Nephron progenitor cell (in vitro differentiated cells): ENCODE measurements at places on chromosomes 6 and 20.

GRCh38 chr6:170291271-170292110 is 613 bp upstream of the DLL1 start:
- DNase-seq: peak; percentile 76

- no peak for DNase-seq
Measured at GRCh38 chr20:51019656-51020592, 3.0 kb downstream of the KCNG1 start.

- no peak for DNase-seq
Measured at GRCh38 chr6:39339096-39339867, 16.8 kb upstream of the KCNK16 start.

DNA sequence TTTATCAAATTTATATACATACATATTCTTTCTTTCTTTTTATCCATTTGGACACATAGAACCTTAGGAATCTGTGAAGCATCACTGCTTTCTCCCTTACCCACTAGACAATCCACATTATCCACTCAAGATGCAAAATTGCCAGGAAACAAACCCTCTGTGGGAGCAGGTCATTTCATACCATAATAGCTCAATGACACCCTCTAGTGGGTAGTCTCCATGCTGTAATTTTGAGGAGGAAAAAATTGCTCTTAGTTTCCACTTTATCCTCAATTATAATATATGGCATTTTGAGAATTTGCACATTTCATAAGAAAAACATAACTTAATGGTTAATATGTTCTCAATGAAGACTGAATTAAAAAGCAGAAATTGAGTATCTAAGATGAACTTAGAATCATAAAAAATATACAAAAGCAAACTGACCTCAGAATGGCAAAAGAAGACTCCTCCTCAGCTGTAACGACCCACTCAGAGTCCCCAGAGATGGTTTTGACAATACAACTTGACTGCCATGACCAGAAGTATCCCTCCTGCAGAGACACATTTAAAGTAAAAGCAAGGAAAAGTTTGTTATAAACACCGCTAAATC is 164.1 kb downstream of the FRK start:
- DNase-seq: peak; percentile 23

DNA sequence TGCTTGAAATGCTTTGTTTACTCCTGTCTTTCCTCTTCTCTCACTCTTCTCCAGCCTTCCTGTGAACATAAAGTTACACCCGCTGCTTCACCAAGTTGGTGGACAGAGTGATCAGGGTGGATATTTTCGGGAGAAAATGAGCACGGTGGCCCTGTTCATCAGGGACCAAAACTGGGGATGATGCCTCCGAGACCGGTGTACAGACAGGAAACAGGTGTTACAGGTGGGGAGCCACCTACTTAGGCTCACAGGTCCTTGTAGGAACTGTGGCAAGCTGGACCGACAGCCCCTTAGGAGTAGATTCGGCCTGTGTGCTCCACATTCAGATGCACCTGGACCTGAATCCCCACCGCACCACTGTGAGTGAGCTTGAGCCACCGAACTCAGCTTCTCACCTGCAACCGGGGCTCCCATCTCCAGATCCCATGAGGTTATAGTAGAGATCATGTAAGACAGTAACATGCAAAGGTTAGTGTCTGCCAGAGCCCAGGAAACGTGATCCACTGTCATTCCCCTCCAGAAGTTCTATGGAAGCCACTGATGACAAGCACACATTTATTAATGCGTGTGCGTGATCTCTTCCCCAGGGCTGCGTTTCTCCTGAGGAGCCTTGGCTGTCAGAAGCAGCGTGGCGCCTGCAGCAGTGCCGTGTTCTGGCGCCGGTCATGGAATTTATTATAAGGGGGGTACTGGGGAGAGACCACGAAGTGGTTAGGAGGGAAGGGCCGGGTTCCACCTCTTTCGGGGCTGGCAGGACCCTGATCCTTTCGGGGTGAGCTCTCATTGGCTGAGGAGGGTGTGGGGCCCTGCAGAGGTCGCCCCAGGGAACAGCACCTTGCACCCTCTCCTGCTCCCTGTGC is 94.2 kb downstream of the ERMARD start:
- no peak for DNase-seq

DNA sequence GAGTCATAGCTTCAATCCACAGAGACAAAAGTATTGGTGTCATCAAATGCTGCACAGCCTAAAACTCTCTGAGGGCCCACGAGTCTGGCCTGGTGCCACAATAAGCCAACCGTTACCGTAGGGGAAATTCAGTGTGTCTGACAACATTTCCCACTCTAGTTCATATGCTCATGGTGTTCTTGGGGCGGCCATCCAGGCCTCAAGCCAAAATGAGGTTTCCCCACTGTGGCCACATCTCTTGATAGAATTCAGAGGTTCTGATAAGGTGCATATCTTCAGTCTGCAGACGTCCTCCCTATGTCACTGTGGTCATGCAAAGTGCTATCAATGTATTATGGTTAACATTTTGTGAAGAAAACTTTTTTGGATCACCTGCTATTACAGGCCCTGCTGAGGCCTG is 627.7 kb downstream of the QKI start:
- no peak for DNase-seq

GRCh38 chr20:21517566-21518277 is 3.9 kb upstream of the NKX2-2 start:
- DNase-seq: no peak

- DNase-seq: no peak
Measured at GRCh38 chr20:32231847-32232246, 24.2 kb downstream of the POFUT1 start.

DNA sequence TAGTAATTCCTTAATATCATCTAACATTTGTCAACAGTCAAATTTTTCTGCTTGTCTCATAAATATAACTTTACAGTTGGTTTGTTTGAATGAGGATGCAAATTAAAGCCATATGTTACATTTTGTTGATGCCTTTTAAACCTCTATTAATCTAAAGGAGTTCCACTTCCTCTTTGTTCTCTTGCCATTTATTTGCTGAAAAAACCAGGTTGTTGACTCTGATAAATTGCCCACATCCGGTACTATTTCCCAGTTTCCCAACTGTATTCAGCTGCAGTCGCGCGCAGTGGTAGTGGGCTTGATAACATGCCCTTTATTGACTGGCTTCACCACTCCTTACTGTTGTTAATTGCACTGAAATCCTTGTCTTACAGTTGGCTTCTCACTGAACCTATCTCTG is 32.8 kb upstream of the SIRPB2 start:
- DNase-seq: no peak

GRCh38 chr6:44003345-44004061 is 123.7 kb downstream of the MRPL14 start:
- DNase-seq: no peak

GRCh38 chr6:170102038-170102437 is 188.8 kb downstream of the DLL1 start:
- no peak for DNase-seq

DNA sequence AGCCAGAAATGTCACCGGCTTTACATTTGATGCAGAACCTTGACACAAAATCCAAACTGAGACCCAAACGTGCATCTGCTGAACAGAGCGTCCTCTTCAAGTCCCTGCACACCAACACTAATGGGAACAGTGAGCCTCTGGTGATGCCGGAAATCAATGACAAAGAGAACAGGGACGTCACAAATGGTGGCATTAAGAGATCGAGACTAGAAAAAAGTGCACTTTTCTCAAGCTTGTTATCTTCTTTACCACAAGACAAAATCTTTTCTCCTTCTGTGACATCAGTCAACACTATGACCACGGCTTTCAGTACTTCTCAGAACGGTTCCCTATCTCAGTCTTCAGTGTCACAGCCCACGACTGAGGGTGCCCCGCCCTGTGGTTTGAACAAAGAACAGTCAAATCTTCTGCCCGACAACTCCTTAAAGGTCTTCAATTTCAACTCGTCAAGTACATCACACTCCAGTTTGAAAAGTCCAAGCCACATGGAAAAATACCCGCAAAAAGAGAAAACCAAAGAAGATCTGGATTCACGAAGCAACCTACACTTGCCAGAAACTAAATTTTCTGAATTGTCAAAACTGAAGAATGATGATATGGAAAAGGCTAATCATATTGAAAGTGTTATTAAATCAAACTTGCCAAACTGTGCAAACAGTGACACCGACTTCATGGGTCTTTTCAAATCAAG is 108.4 kb downstream of the RTN4IP1 start:
- DNase-seq: no peak

DNA sequence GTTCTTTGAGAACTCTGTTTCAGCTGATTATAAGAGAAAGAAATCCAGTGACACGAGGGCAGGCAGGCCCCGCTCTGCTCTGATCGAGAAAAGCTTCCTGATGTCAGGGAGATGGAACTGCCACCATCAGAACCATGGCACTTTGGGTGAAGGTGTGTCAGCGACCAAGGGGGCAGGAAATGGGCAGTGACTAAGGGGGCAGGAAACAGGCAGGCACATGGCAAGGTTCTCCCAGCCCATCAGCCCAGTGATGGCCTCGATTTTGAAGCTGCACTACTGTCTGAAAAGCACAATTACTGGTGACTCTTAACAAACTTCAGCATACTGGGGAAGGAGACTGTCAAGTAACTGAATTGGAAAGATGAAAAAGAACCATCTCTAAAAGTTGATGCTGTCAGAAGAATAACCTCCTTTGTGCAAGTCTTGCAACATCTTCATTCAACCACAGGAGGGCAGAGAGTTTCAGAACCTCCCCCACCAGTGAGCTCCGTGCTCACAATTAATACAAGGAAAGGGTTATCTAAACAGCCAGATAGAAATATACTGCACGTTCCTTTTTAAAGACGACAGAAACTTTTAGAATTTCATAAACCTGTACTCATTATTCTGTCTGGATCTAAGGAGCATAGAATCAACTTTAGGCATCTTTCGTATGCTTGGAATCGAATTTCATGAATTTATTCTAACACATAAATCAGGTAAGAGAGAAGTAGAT is 39.1 kb downstream of the TMX4 start:
- DNase-seq: peak; percentile 7

DNA sequence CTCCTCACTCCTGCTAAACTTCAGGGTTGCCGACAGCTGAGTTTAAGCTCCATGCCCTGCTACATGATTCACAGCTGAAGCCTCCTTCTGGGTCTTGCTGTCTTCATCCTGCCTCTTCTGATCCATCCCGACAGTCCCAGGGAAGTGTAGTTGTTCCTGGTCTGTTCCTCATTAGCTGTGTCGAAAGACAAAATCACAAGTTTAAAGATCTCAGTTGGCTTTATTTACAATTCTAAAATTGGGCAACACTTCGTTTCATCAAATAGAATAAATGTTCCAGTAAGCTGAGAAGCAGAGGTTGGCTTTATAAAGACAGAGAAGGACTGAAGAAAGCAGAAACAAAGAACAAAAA is 4.1 kb upstream of the SLC2A10 start:
- DNase-seq: no peak

DNA sequence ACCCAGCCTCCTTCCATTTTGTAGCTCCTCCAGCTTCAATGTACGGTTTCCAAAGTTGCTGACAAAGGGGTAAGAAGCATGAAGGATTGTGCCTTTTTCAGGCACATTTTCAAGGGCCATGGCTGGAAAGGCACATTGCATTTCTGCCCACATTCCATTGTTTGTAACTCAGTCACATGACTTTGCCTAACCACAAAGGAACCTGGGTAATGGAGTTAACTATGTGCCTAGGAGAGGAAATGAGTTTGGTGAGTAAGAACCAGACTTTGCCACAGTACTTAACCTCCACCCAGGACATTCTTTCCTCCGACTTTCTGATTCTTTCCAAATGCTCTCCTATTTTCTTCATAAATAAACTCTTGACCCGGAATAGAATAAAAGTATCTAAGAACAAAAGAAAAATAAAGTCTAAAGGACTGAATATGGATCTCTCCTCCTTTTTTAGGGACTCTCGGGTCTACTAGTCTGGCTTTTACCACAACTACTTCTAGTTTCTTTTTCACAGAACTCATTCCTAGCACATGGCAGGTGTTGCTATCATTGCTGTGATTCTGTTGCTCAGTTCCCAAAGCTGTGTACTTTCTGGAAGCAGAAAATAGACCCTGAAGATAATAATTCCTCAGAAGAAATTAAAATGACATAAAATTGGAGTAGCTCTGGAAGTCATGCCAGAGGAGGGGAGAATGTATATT is 81.5 kb upstream of the ISM1 start:
- no peak for DNase-seq

DNA sequence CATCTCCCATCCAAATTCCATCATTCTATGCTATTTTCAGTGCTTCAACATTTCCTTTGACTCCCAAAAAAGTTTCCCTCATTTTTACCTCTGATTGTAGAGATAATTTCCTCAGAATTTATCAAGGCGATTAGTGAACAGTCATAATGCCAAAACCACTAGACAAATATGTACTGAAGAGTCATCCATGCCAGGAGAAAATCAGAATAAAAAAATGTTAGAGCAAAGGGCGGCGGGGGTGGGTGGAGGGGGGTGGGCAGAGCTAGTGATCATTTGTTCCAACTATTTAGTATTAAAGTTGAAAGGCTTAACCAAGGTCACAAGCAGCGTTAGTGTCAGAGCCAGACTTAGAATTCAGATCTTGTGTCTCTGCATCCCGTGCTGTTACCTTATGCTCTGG is 5.3 kb upstream of the ADGRF5 start:
- DNase-seq: no peak

- DNase-seq: peak; percentile 4
Measured at GRCh38 chr6:160831739-160832138, 129.7 kb downstream of the PLG start.

- DNase-seq: no peak
Measured at GRCh38 chr6:111989743-111990142, 64.2 kb upstream of the CCN6 start.

DNA sequence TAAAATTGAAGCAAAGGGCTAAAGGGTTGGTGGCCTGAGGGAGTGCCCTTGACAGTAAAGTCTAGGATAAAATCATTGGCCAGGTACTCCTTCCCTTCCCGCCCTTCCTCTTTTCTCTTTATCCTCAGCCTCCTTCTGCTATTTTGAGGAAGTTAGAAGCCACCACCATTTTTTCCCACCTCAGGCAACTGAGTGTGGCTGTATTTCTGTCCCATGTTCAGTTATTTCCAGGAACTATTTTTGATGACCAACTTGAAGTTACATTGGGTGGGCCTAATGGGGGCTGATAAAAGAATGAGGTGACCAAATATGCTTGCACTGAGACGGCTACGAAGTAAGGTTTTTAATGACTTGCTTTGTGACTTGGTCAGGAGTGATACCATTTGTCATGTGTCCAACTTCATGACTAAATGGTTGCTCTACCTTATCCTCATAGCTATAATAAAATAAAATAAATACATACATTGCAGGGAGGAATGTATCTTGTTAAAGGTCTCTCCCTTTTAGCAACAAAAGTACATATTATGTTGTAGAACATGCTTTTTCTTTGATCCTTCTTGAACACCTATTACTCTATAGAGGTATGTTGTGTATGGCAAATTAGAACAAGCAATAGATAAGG is 12.0 kb downstream of the PTPN1 start:
- no peak for DNase-seq

GRCh38 chr20:53712212-53712977 is 118.8 kb upstream of the ZNF217 start:
- DNase-seq: no peak

DNA sequence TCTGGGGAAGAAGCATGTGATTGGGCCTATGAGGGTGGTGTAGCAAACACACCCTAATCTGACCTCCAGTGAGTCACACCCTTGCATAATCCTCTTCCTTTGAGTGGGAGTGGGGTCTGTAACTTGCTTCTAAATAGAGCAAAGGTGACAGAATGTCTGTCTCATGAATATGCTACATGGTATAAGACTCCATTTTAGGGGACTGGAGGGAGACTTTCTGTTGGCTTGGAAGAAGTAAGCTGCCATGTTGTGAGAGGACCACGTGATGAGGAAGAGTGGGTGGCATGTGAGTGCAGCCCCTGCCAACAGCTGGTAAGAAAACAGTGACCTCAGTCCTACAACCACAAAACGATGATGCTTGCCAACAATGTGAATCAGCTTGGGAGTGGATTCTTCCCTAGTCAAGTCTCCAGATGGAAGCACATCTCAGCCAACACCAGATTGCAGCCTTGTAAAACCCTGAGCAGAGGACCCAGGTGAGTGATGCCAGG is 3.7 kb downstream of the AK9 start:
- no peak for DNase-seq
